Activated effector memory CD4-positive, alpha-beta T cell treated with Interleukin-2 at 50 U/mL for 16 hours (primary cell): ENCODE measurements at places on chromosomes 5 and 9.

DNA sequence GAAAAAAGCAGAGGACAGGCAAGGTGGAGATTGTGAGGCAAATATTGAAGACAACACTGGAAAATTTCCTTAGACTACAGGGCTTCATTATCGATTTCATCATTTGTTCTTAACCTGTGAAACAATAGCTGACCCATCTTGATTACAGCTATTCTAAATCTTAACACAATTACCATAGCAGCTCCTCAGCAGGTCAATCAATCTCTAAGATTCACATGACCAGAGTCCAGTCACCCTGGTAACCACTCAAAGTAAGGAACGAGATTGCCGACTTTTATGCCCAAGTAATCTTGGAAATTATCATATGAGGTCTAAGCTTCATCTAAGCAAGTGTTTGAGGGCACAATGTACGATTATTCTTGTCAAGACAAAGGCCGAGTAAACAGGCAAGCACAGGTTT, 93.8 kb downstream of the TTC39B start:
- DNase-seq, result no peak

- no peak for DNase-seq
Measured at GRCh38 chr5:52015760-52016159, 632.5 kb downstream of the ISL1 start.

GRCh38 chr5:138955671-138956295, 80.6 kb upstream of the LRRTM2 start:
- DNase-seq, result no peak

DNA sequence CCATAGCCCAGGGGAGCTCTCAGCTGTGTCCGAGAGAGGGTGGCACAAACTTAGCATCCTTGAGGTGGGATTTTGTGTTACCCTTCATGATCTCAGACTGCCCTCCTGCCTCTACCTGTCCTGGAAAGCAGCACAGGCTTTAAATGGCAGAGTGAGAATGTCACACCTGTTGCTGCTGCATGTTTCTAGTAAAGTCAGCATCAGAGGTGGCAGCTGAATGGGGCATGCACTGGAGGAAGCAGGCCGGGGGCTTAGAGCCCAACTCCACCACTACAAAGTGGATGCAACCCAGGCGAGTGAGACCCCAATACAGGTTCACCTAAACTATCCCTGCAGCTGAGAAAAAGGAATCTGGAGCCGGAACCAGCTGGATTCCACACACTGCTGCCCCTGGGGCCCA, 51.6 kb downstream of the MACROH2A1 start:
- DNase-seq, result no peak

GRCh38 chr9:137044037-137044436, 1.9 kb downstream of the NPDC1 start:
- no peak for DNase-seq

DNA sequence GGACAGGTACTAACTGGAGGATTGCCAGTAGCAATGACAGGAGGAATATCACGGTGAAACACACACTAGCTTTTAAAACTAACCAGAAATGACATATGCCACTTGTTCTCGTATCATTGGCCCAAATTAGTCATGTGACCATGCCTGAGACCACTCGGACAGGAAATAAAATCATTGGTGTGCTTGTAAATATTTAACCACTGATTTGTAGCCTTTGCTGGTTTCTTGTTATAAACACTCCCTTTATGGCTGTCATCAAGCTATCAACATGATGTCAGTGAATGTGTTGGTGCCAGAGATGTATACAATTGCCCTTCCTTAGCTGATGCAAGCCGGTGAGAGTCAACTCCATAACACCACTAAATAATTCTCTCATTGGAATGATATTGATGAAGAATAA, 123.7 kb upstream of the ANKH start:
- no peak for DNase-seq

DNA sequence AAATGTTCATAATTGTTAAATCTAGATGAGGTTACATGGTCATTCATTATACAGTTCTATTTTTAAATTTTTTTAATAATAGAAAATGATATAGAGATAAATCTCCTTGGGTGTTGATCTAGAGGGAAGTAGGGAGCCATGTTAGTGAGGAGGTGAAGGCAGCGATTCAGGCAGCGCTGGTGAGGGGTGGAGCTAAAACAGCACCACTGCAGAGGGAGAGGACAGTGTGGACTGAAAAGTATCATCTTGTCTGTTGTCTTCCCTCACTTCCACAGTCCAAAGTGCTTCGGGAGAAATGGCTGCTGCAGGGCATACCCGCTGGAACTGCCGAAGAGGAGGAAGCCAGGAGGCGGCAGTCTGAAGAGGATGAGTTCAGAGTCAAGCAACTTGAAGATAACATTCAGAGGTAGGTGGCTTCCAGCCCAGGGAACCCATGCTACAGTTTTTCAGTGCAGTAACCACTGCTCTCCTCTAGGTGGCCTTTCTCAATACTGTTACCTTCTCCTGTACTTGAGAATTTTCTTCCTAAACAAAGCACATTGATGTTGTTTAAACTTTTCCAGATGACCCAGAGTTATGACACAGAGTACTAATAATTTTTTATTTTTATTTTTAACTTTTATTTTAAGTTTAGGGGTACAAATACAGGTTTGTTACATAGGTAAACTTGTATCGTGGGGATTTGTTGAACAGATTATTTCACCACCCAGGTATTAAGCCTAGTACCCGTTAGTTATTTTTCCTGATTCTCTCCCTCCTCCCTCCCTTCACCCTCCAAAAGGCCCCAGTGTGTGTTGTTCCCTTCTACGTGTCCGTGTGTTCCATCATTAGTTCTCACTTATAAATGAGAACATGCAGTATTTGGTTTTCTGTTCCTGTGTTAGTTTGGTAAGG, 100.5 kb downstream of the PALM2AKAP2 start:
- no peak for DNase-seq
